ENCODE measurements at places on chromosomes 12 and 14.

DNA sequence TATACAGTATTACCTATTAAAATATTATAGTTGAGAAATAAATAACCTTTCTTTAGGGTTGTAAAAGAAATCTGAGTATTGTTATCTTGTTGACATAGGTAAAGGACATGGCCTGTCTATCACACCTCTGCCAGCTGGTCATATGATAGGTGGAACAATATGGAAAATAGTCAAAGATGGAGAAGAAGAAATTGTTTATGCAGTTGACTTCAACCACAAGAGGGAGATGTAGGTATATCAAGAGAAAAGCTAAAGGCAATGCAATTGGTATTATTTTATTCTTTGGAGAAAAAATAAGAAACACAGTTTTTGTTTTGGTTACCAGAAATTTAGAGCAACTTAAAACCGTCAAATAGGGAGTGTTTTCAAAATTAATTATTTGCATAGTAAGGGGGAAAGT, 13.5 kb downstream of the CPSF2 start:
- DNase-seq: no peak

DNA sequence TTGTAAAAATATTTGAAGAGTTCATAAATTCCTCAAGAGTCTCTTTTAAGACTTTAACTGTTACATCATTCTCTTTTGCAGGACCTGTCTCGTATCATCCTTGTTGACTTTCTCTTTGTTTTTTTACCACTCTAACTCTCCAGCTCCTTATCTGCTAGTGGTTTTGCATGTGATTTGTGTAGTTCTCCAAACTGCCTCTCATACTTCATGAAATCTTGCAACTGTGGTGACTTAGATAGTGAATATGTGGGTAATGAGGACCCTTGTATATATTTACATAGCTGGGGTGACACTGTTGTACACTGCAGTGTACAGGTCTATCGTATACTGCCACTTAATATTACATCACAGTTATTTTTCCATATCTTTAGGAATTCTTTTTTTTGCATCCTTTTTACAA, 40.2 kb upstream of the EMP1 start:
- DNase-seq: no peak

DNA sequence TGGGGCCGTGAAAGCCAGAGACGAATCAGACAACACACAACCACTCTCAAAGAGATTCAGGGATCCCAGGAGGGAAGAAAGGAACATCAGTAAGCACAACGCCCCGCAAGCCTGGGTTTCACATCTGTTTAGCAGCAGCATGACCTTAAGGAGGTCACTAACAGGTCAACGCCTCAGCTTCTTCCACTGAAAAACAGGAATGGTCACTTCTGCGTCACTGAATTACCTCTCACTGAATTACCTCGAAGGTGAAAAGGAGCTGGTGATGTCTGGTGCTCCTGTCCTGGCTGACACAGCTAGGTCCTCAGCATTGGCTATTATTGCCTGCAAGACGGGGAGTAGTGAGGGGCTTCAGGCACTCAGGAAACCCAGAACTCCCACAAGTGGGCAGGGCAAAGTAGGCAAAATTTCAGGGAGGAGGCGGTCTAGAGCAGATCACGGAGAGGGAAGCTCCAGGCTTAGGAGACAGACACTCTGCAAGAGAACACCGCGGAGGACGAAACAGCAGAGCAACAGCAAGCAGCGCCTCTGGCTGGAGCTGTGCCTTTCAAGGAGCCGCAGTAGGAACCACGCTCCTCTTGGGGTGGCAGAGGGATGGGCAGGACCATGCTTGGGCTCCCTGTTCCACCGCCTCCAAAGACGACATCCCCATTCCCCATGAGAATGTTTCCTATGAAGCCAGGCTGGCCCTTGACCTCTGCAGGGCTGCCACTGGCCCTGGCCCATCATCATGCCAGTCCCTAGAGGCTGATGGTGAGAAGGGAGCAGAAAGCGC, 108.4 kb downstream of the SINHCAF start:
- DNase-seq: no peak

DNA sequence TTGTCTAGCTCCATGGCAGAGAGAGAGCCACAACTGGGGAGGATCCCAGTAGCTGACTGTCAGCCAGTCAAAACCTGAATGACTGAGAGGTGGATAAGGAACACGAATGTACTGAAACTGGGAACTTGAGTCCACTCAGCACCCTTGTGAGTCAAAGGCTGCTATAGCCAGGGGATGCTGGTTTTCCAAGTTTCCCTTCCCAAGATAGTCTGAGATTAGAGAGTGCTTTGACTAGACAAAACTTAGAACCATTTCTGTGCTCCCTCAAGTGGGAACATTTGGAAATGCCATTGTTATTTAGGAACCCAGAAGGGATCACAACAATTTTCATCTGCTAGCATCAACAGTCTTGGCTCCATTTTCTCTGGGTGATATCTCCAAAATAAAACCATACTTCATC, 4.0 kb downstream of the PRKAG1 start:
- DNase-seq: no peak

GRCh38 chr14:48584031-48584430, 908.6 kb upstream of the MDGA2 start:
- DNase-seq: no peak

DNA sequence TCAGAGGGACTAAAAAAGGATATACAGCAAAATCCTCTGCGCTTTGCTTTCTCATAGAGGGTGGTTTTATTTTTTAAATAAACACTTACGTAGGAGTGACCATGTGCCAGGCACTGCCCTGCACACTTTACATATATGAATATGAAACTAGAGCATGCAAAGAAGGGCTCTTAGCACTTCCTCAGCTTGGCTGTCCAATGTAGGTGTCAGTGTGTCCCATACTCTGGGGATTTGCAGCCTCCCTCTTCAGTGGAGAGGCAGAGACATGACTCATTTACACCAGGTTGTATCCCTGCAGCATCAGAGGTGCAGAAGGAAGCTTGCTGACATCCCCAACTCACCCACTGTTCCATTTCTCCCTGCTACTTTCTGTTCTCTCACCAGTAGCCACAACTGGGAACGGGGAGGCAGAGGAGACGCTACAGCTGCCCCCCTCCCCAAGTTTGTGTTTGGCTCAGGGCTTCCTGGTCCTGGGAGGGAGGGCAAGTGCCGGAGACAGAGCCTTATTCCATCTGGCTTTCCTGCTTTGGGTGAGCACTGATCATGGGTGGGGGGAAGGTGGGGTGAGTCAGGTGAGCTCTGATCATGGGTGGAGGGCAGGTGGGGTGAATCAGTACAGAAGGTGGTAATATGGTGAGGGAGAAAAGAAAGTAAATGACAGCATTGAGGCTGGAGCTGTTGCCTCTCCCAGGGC, 4.9 kb upstream of the KRT5 start:
- DNase-seq: no peak

- no peak for DNase-seq
Observed at GRCh38 chr14:51396222-51396815, 156.3 kb downstream of the TMX1 start.

DNA sequence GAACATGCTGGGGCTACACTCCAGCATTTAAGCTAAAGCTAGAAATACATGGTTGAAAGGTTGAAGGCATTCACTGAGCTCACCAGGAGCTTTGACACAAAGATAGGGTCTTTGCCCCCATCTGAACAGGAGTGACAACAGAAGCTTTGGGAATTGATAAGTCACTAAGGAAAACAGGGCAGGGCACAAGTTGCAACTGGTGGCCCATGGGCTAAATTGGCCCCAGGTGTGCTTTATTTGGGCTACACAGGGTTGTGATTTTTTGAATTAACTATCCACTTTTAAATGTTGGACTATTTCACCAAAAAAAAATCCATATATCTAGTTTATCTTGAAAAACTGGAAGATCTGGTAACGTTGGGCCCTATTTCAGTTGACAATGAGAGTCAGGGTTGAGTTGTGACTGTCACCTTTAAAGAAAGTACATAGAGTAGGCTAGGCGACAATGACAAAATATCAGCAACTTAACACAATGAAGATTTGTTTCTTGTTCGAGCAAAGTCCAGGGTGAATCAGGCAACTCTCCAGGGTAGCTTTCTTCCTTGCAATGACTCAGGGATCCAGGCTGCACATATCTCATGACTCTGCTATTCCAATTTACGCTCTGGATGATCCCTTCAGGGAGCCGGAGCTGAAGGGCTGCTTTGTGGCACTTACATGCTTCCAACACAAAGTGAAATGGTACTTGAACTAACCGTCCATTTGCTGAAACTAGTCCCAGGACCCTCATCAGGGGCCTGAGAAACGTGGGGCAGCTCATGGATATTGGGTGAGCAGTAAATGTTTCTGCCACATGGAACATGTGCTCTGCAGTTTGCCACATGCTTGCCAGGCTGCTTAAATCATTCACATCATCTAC, 13.3 kb upstream of the EIF4B start:
- DNase-seq: no peak

GRCh38 chr12:109539508-109539907, 33.8 kb downstream of the MMAB start:
- DNase-seq: no peak

GRCh38 chr14:34628681-34629135, 1.2 kb downstream of the SNX6 start:
- DNase-seq: no peak

- no peak for DNase-seq
Observed at GRCh38 chr12:13044906-13045299, 722 bp downstream of the FAM234B start.

GRCh38 chr12:12353807-12354206, 3.1 kb upstream of the BORCS5 start:
- no peak for DNase-seq

DNA sequence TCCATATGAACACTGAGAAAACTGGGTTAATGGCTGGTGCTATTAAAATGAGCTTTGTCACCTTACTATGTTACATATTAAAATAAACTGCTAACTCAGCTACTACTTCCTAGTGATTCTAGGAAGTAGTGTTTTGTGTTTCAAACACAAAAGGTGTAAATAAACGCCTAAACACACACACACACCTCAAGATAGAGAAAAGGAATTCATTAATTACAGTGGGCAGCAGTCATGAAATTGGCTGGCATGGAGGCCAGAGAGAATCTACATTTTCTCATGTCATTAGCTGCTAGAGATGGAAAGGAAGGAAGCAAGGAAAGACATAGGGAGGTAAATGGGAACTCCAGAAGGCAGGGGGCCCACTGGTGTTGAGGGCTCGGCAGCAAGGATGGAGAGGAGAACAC, 787 bp upstream of the PRMT5 start:
- no peak for DNase-seq

GRCh38 chr12:68867606-68868005, 59.6 kb downstream of the MDM2 start:
- DNase-seq: no peak

DNA sequence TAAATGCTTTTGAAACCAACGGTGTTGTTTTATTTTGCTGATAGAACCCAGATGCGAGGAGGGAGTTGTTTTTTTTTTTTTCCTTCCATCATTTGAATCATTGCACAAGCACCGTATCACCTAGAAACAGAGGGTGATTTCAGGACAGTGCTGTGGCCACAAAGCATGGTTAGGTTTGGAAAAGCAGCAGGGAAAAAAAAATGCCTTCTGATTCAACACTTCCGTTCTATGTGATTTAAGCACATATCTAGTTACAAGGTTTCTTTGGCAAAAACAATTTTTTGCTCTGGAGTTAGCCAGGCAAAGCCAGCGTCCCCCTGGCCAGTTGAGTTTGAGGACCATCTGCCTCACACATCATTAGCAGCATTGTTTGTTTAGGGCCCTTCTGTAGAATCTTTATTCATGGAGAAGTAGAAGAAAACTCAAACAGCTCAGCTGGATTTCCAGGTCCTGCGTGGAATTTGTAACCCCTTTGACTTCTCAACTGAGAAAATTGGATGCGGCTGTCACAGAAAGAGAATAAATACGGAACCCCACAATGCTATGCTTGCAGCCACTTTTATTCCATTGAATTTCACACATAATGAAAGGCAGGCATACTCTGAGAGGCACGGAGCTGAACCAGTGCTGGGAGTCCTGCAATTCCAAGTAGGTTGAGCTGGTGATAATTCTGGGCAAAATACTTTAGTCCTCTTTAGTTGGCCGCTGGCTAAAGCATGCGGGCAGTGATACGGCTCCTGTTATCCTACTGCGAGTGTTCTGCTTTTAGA, 17.0 kb upstream of the WNT5B start:
- DNase-seq: no peak

GRCh38 chr14:68020493-68020892, 200.9 kb downstream of the RAD51B start:
- no peak for DNase-seq

DNA sequence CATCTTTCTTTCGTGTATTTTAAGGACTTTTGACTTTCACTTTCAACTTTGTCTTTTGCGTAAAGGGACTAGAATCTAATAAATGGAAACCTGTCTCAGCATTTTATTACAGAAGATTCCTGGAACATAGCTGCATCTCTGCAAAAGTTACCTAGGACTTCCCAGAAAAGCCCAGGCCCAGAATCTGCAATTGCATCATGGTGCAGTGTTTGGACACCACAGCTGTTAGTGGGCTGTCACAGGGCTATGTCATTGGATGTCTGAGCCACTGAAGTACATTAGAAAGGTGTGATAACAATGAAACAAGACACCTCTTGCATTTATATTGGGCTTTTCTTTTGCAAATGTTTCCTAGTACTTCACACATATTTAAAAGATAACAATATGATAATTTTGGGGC, 199.9 kb upstream of the IGF1 start:
- DNase-seq: no peak

DNA sequence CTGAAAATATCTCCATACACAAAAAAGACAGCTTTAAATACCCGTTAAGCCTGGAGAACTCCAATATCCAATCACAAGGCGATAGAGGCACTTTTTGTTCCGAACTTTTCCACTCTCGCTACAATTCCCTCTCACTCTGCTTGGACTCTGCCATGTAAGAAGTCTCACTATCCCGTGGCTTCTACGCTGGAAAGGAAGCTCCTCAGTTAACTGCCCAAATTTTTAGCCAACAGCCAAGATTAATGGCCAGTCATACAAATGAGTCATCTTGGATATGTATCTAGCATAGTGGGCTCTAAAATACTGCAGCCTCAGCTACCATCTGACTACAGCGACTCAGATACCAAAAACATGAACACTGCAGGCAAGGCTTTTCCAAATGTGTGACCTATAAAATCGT, 45.5 kb upstream of the RERGL start:
- no peak for DNase-seq

- no peak for DNase-seq
Observed at GRCh38 chr12:111581434-111582132, 17.5 kb downstream of the ATXN2 start.

DNA sequence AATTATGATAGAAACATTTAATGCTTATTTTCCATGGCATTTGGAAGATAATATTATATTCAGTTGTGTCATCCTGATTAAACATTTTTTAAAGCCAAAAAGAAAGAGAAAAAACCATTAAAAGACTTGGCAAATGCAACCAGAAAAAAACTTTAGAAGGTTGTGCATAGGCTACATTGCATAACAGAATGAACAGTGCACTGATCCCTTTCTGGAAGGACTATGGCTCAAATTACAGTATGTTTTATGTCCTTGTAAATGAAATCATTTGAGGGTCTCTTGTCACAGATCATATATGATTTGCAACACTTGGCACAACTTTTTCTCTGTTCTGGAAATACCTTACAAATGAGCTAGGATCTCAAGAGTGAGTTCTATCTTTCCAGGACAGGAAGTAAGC, 275.2 kb upstream of the FLRT2 start:
- no peak for DNase-seq

GRCh38 chr12:5094986-5095385, 51.3 kb downstream of the KCNA5 start:
- no peak for DNase-seq
